Amniotic epithelial cell (primary cell): ENCODE measurements at places on chromosomes 7 and 10.

GRCh38 chr10:89091496-89091895 is 100.9 kb downstream of the FAS start:
- DNase-seq, result peak; percentile 23

- DNase-seq, result no peak
Measured at GRCh38 chr10:66318761-66319160, 607.1 kb upstream of the LRRTM3 start.

GRCh38 chr10:59524348-59524747 is 162.0 kb upstream of the FAM13C start:
- DNase-seq, result no peak

- DNase-seq, result peak; percentile 74
Measured at GRCh38 chr7:140625908-140626868, 14.4 kb downstream of the DENND2A start.

DNA sequence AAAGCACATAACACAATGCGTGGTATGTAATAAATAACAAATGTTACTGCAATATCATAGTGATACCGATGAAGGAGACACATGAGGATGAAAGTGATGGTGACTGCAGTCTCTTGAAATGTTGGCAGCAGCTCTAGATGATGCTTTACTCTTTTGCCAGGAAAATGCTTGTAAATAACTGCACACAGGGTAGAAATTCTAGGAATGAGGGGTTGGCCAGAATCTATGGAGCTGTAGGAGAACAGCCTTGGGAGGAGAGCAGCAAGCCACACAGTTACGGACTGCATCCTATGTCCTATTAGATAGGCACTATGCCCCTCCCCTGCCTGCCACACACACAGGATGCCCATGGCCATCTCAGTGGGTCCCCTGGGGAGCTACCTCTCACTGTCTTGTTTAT is 97.6 kb upstream of the GSDME start:
- DNase-seq, result no peak

GRCh38 chr10:84257343-84258020 is 12.6 kb downstream of the RGR start:
- DNase-seq, result no peak
